Fibroblast of lung (primary cell): ENCODE measurements at places on chromosomes 6 and 20. TPM values are rescaled to one million over a fixed set of nuclear protein-coding genes. Genes with fewer than 3 reads are reported as not detected.
A peak's percentile ranks its signal among the peaks of the same experiment; 100 is the strongest.

The CST5 gene
- not detected in 2 replicates for total RNA-seq

The UFL1 gene
- 29.0 and 35.2 TPM in 2 replicates for total RNA-seq

The SNAP91 gene
- under 0.01 and 0.17 TPM in 2 replicates for total RNA-seq

- DNase-seq = peak; percentile 20
Measured at GRCh38 chr6:124479991-124480430, 482.2 kb upstream of the RNF217 start.

- peak; percentile 65 for DNase-seq
Measured at GRCh38 chr20:32358883-32359632, 927 bp downstream of the ASXL1 start.

DNA sequence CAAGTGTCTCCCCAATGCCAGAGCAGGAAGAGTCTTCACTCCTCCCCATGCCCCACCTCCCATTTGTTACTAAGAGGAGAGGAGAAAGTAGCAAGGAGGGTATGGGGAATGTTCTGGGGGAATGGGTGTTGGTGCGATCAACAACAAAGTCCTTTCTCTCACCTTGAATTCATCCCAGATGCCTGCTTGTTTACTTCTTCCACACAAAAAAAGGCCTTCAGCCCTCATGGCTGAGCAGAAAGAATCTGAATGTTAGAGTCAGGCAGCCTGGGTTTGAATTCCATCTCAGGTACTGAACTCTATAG is 9.9 kb downstream of the MOG start:
- DNase-seq = no peak

DNA sequence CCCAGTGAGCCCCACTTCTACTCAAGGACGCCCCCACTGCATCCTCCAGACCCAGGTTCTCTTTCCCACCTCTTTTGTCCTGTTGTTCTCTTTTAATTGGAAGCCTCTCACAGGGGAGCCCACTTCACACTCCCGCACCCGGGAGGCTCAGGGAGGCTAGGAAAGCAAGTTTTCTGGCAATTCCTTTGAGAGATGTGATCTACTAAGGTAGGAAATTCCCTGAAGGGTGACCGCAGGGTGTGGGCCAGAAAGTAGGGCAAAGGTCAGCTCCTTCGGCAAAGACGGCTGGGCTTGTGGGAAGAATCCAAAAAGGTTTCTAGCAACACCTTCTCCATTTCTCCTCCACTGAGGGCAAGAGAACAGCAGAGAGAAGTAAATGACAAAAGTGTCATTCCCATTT is 98.1 kb upstream of the PTPN1 start:
- no peak for DNase-seq

GRCh38 chr6:163209005-163209404 is 205.5 kb upstream of the QKI start:
- no peak for DNase-seq

DNA sequence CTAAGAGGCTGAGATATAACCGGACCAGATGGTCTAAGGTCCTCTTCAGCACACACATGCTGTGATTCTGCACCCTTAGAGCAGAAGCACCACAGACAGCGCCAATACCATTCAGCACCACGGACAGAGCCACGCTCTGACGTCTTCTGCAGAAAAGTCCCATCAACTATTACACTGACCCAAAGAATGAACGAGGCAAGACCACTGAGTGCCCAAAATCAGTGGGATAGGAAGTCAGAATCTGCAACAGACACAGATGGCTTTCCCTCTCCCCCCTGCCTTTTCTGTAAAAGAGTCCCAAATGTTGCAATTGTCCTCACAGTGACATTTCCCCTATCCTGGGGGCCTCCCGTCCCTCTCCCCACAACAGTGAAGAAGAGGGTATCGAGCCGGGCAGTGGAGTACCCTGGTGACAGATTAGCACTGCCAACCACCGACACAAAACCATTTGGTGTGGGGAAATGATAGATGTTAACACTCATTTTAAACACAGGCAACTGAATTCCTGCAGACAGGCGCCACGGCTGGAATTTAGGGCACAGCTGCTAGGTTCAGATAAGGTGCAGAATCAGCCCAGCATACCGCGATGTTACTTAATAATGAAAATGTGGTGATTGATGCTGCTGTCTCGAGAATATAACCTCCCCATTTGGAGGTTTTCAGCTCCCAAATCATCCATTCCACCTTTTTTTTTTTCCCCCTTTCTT is 66.6 kb upstream of the CTNNBL1 start:
- peak; percentile 54 for DNase-seq

DNA sequence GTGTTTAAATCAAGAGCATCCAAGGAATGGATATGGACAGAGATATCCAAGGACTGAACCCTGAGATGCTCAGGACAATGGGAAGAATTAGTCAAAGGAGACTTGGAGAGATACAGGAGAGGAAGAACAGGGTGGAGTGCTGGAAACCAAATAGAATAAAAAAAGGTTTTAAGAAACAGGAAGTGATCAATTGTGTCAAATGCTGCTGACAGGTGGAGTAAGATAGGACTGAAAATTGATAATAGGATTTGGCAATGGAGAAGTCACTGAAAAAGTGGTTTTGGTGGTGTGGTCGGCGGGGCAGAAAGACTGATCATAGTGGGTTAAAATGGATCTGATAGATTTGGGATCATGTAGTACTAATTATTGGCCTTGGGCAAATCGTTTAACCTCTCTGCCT is 37.9 kb upstream of the PNRC1 start:
- DNase-seq = no peak
